ENCODE measurements at places on chromosomes 7 and 10.

GRCh38 chr7:88205179-88205578 lies 14.7 kb downstream of the SRI start:
- no peak for DNase-seq

- no peak for DNase-seq
Measured at GRCh38 chr7:41125343-41125742, 577.5 kb downstream of the INHBA start.

DNA sequence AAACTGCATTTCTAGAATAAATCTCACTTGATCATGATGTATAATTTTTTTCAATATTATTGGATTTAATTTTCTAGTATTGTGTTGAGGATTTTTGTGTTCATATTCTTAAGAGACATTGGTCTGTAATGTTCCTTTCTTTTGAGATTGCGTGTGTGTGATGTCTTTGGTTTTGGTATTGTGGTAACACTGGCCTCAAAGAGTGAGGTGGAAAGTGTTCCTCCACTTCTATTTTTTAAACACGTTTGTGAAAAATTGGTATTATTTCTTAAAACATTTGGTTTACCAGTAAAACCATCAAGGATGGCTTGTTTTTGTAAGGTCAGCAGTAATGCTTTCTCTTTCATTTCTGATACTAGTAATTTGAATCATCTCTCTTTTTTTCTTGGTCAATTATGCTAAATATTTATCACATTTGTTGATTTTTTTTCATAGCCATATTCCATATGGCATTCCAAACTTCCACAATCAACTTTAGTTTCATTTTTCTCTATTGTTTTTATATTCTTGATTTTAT lies 290.2 kb upstream of the CDC14C start:
- no peak for DNase-seq

DNA sequence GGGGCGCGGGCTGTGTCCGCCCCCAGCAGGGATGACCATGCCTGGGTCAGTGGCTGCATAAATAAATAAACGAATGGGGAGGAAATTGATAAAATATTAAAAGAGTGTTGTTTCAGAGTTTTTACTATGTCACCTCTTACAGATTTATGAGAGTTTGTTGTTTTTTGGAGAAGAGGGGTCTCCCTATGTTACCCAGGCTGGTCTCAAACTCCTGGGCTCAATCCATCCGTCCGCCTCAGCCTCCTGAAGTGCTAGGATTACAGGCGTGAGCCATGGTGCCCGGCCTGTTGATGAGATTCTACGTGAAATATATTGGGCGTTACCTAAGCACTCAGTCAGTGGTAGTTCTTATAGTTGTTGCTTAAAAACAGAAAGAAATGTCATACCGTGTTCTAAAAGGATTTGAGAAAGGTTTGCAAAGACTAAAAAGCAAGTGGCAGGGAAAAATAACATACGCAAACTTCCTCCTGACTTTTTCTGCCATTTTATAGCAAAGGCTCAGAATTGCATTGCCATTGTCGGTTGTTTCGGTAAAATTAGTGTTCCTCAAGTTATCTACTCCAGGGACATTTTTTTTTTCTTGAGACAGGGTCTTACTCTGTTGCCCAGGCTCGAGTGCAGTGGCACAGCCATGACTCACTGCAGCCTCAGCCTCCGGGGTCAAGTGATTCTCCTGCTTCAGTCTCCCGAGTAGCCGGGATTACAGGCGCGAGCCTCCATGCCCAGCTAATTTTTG lies 39.5 kb upstream of the FOXK1 start:
- DNase-seq, result no peak

- DNase-seq, result no peak
Measured at GRCh38 chr7:95479992-95480624, 5.6 kb upstream of the ASB4 start.

- no peak for DNase-seq
Measured at GRCh38 chr10:62640411-62640810, 164.1 kb upstream of the ADO start.

GRCh38 chr7:44376429-44377133 lies 51.2 kb upstream of the CAMK2B start:
- no peak for DNase-seq

DNA sequence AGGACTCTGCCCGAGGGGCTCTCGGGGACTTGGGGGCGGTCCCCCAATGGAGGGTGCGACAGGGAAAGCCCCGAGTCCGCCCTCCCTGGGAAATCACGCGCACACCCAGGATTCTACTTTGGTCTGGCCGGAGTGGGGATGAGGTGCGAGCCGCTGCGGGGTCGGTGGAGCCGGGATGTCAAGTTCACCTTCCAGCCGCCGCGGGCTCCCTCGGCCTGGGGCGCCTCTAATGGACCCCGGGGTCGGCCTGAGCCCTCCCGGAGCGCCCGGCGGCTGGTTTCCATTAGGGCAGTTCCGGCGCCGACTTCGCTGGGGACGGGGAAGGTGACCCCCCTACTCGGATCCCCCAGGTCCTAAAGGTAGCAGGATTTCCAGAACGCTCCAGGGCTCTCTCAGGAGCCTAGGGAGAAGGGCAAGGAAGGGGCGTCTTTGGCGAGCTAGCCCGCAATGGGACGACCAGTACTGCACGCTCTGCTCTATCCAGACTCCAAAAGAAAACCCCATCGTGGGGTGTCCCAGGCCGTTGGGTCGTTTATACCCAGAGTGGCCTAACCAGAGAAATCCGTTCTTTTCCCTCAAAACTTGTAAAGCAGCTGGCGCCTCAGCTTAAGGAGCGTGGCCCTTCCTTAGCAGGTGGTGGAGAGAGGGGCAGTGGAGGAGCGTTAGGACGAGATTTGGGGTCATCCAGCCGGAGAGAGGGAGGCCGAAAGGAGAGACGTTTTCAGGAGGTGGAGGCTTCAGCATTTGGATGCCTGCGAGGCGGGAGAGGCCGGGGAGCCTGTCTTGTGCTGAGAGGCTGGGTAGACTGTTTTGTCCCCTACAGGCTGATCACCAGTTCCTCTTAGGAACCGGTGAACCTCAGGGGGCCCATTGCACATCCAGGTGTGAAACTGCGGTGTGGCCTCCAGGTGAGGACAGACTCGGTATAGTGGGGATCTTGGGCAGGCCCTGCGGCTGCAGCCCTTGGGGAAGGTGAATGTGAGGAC lies 860 bp upstream of the WDR86 start:
- DNase-seq, result no peak

DNA sequence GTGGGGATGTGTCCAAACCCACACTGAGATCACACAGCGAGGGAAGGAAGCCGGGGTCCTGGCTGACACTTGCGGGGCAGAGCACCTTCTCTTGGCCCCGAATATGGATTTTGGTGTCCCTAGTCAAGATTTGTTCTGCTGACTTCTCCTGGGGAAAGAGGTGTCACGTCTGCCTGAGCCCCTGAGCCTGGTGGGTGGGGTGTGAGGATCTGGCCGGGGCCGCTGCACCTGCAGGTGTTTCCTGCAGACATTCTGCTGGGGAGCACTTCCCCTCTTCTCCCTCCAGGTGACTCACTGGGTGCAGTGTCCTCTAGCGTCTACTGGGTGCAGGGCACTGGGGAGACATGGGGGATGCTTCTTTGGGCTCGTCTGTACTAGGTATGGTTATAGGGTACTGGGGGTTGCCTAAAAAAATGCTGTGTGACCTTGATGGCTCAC lies 99.2 kb downstream of the GRK5 start:
- no peak for DNase-seq

DNA sequence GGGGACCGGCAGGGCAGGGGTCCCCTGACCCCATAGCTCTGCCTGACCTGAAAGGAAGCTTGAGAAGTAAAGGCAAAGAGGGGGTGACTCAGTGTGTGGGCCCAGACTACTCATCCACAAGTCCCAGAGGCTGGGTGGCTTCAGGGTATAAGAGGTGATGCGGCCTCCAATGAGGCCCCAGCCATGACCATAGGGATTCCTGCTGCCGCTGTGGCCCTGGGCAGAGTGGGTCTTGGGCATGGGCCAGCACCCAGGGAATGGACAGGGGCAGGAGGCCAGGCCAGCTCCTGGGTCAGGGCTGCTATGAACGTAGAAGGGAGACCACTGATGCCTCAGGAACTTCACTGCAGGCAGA lies 64.4 kb upstream of the EBF3 start:
- DNase-seq, result no peak

- no peak for DNase-seq
Measured at GRCh38 chr10:75776738-75777504, 345.5 kb downstream of the LRMDA start.

- no peak for DNase-seq
Measured at GRCh38 chr10:51886438-51887068, 187.2 kb upstream of the CSTF2T start.

- DNase-seq, result no peak
Measured at GRCh38 chr7:27145165-27145913, 1.9 kb upstream of the HOXA5 start.

- DNase-seq, result no peak
Measured at GRCh38 chr7:135966341-135967043, 10.7 kb downstream of the MTPN start.

- DNase-seq, result no peak
Measured at GRCh38 chr7:156470399-156471320, 169.9 kb upstream of the RNF32 start.

DNA sequence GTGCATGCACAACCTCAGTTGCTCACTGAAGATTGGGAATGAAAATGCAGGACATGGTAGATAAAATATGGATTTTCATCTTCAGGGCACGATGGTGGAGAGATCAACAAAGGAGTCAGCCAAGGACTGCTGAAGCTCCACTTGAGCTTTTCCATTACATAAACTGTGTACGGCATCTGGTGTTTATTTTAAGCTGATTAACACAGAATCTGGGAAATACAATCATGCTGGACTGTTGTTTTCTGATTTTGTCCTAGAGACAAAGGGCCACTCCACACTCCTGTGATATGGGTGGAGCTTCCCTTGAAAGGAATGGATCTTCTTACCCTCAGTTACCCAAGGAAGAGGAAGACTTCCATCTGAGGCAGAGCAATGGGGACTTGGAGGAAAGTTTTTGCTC lies 120.6 kb downstream of the SAMD9 start:
- no peak for DNase-seq

GRCh38 chr7:105304040-105304895 lies 84.5 kb downstream of the SRPK2 start:
- DNase-seq, result no peak

DNA sequence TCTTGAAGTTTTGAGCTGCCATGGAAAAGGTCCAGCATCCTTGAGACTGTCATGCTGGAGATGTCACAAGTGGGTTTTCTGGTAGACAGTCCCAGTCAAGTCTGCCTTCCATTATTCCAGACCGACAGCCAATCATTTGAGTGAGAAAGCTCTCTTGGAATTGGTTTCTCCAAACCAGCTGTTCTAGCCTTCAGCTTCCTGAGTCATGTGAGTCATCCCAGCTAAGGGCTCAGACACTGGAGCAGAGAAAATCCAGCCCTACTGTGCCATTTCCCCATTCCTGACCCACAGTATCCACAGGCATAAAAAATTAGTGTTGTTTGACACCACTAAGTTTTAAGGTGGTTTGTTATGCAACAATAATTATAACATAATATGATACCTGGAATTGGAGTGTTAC lies 219.0 kb downstream of the ADRA2A start:
- DNase-seq, result no peak

DNA sequence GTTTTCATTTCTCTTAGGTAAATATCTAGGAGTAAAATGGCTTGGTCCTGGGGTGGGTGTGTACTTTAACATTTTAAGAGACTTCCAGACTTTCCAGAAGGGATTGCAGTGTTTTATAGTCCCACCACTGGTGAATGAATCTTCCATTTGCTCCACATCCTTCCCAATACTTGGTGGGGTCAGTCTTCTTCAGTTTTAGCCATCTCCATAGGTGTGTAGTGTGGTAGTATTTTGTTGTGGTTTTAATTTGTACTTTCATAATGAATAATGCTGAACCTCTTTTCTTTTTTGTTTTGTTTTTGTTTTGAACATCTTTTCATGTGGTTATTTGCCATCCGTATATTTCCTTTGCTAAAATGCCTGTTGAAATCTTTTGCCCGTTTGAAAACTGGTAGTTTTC lies 86.4 kb downstream of the ANKRD61 start:
- no peak for DNase-seq

DNA sequence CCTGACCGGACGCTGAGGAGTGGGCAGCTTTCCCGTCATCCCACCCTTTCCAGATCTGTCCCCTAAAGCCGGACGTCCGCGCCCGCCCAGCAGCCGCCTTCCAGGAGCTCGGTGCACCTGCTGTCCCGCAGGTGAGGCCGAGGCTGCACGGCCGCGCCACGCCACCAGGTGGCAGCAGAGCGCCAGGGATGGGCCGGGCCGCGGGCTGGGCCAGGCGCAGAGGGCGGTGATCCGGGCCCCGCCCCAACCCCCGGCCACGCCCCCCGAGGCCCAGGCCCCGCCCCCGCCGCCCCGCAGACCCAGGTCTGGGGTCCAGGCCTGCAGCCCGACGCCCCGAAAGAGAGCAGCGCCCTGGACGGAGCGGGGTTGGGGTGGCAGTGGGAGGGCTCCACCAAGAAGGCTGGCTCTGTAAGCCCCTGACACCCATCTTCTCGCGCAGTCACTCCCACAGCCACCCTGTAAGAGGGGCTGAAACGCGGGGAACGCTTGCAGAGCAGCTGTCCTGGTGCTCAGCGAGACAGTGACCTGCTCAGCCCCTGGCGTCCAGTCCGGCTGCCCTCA lies 32.2 kb downstream of the FOXL3 start:
- DNase-seq, result no peak

DNA sequence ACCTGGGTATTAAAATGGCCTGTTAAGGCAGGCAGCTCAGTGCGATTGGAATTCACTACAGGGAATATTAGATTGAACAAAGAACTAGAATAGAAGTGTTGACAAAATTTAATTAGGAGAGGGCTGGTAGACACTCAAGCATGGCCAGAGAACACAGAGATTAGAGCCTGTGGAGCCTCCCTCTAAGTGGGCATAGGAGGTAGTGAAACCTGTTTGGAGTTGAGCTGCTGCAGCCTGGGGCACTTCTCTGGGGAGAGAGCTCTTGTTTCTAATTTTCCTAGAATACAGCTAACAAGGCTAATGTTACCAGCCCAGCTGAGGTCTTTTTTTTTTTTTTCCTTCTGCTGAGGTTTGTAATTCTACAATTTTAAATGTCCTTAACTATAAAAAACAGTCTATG lies 46.4 kb downstream of the TMEM168 start:
- no peak for DNase-seq

DNA sequence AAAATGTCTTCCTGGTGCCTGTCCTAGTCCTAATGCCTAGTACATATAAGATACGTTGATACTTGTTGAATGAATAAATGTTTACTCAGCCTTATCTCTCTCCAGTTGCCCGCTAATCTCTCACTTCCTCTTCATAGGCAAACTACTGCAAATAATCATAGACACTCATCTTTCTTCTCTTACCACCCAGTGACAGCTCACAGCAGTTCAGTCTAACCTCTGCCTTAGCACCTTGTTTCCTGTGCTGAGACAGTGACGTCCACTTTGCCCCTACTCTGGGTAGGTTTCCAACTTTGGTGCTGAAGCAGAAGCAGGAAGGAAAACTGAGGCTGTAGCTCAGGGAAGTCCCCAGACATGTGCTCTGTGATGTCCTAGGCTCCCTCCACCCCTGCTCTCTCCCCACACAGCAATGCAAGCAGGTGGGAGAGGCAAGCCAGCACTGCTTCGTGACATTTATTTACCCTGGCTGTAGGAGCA lies 45.5 kb upstream of the RHOBTB1 start:
- no peak for DNase-seq
